ENCODE measurements at places on chromosomes 12 and 14.

- no peak for DNase-seq
Measured at GRCh38 chr14:93829839-93830481, 41.7 kb upstream of the PRIMA1 start.

DNA sequence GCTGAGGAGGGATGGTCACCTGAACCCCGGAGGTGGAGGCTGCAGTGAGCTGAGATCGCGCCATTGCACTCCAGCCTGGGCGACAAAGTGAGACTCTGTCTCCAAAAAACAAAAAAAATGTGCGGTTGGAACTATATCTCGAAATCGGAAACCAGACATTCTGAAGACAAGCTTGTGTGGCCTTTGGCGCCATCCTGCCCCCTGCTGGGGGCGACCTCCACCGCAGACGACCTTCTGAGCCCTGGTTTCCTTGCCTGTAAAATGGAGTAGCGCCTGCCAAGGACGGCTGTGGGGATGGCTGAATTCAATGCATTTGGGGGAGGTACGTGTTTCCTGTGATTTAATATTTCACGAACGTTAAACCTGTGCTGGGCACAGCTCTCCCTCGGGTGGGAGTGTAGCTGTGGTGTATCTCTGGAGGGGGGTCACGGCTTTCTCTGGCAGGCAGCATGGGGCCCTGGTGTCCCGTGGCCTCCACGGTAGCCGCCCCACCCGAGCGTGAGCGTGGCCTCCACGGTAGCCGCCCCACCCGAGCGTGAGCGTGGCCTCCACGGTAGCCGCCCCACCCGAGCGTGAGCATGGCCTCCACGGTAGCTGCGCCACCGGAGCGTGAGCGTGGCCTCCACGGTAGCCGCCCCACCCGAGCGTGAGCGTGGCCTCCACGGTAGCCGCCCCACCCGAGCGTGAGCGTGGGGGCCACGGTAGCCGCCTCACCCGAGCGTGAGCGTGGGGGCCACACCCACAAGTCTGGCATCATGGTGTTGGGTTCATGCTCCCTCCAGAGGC, 55.3 kb downstream of the LRCOL1 start:
- peak; percentile 25 for DNase-seq

- no peak for DNase-seq
Measured at GRCh38 chr12:124321556-124322270, 26.8 kb downstream of the RFLNA start.

DNA sequence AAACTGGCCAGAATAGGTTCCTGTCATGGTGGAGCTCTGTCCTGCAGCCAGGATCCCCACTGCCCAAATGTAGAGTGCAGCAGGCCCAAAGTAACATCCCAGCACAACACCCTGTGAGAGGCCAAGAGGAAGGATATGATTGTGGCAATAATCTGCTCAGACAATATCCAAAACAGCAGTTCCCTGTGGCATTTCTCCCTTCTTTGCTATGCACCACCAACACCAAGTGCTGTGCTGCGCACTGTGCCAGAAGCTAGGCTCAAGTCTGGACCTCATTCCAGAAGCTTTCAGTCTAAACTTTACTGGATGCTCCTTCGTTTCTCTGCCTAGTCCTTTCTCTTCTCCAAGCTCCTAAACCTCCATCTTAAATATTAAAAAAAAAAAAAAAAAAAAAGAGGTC, 33.4 kb downstream of the SLC11A2 start:
- no peak for DNase-seq
